ENCODE measurements at places on chromosomes 6 and 20.
A peak's percentile ranks its signal among the peaks of the same experiment; 100 is the strongest.

- no peak for DNase-seq
These were observed 11.4 kb upstream of the PDE10A start for GRCh38 chr6:165674155-165675029.

DNA sequence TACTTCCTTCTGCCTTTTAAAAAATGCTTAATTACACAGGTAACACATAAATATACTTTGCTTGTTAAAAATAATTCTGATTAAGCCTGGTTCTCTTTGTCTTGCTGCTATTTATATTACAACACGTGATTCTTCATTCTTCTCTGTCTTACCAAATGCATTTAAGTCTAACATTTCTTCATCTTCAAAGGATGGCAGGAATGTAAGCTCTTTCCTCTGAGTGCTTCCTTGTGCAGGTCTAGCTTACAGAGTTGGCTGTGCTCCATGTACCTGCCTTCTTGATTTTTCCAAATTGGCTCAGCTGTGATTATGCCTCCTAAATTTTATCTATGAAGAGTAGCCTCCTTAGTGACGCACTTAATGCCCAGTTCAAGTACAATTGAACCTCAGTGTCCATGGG, 44.4 kb downstream of the RNF144B start:
- no peak for DNase-seq

- DNase-seq = no peak
These were observed 348.8 kb downstream of the TFAP2B start for GRCh38 chr6:51167468-51167867.

DNA sequence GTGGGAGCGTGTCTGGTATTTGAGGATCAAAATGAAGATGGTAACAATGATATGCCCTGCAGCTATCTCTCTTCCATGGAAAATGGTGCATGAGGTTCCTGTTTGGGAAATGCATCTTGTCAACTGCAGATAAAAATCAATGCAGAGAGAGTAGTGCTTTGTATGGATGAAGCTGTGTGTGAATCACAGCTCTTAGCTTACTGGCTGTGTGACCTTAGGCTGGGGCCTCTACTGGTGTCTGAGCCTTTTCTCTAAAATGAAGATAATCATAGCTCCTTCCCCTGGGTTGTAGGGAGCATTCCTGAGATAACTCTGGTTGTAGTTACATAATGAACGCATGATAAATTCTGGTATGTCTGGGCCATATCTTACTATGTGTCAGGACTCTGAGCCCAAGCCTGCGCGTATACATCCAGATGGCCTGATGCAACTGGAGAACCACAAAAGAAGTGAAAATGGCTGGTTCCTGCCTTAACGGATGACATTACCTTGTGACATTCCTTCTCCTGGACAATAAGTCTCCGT, 19.6 kb downstream of the ANGPT4 start:
- no peak for DNase-seq

DNA sequence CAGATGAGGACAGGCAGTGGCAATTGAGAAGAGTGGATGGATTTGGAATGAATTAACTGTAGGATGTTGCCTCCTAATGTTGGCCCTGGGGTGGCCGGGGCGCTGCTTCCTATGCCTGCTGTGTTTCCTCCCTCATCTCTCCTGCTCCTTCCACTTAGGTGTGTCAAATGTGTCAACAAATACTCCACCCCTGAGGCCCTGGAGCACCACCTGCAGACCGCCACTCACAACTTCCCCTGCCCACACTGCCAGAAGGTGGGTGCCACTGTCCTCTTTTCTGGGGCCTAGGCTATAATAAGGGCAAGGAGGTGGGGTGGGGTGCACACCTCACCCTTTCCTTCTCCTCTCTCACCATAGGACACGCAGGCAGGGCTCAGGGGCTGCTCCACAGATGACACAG, 30.0 kb upstream of the CHMP4B start:
- DNase-seq = no peak

GRCh38 chr20:11429889-11430519, 487.7 kb upstream of the BTBD3 start:
- no peak for DNase-seq

GRCh38 chr20:35544436-35544835, 2.6 kb downstream of the ERGIC3 start:
- DNase-seq = no peak

- DNase-seq = no peak
These were observed 422.7 kb downstream of the CD83 start for GRCh38 chr6:14540276-14540675.

GRCh38 chr6:125363039-125363823, 61.5 kb upstream of the HDDC2 start:
- DNase-seq = peak; percentile 9

GRCh38 chr6:2111162-2111677, 134.2 kb downstream of the GMDS start:
- no peak for DNase-seq

GRCh38 chr20:4435671-4436455, 285.8 kb upstream of the PRND start:
- DNase-seq = no peak

GRCh38 chr6:76351275-76351674, 278.8 kb upstream of the IMPG1 start:
- DNase-seq = no peak

DNA sequence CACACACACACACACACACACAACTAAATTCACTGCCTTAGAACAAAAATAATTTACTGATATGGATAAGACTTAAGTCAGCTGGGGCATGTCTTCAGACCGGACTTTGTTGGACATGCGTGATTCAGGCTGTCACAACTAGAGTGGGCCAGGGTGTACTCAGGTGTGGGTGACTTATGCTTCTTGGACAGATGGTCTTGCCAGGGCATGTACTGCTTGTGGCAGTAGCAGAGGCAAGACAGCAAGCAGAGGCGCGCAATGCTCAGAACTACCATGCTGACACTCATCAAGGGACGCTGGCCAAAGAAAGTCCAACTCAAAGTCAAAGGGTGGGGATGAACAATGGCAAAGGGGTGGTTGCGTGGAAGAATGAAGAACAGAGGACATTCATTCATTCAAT, 437.5 kb downstream of the CBLN4 start:
- DNase-seq = no peak

DNA sequence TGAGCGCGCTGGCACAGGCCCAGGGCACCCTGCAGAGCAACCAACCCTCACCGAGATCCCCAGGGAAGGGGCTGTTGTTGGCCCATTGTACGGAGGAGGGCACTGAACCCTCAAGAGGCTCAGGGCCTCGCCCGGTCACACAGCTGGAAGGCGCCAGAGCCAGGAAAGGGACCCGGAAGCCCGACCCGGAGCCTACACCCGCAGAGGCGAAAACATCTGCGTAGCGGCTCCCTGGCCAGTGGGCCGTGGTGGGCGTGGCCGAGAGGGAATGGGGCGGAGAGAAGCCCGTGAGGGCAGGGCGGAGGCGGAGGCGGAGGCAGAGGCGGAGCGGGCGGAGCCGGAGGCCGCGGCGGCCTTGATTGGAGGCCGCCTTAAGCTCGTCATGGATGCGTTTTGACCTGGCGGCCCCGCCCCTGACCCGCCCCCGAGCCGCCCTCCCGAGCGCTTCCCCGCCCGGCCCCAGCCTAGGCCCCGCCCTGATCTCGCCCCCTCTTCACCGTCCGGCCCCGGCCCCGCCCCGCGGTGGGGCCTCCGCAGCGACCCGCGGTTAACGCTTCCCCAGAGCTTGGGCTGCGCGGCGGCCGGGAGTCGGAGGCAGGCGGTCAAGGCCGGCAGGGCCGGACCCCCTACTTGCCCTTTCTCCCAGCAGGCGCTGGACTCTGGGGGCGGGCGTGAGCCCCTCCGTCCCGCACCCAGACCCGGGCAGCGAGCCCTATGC, 2.1 kb upstream of the MRGBP start:
- peak; percentile 88 for DNase-seq

DNA sequence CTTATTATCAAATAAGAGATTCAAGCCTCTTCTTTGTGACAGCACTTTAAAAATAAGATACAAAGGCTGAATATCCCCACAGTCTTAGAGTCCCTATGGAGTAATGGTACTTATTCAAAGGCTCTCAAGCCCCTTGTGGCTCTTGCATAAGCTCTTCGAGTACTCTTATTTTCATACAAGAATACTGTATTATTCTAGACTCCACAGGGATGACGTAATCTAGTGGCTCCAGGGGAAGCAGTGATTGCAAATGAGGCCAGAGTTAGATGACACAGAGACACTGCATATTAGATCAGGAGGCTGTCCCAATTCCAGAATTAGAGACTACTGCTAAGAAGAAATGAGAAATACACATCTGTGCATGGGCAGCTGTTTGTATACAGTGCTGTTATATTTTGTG, 1195.9 kb upstream of the MAP3K7 start:
- no peak for DNase-seq

DNA sequence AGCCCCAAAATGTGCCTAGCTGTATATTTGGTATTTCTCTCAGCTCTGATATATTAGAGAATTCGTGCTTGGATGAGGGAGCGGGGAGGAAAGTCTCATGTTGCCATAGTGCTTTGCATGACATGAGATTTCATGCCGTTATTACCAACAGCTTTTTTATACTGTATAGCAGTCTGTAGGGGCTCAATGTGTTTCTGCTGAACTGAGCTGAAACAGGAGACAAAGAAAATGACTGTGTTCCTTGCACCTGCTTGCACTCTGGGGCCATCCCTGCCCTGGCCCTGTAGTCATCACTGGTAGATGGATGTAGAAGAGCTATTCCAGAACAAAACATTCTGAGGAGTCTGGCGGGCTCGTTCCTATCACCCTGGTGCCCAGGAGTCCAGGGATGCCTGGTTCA, 128.0 kb upstream of the SASH1 start:
- no peak for DNase-seq

DNA sequence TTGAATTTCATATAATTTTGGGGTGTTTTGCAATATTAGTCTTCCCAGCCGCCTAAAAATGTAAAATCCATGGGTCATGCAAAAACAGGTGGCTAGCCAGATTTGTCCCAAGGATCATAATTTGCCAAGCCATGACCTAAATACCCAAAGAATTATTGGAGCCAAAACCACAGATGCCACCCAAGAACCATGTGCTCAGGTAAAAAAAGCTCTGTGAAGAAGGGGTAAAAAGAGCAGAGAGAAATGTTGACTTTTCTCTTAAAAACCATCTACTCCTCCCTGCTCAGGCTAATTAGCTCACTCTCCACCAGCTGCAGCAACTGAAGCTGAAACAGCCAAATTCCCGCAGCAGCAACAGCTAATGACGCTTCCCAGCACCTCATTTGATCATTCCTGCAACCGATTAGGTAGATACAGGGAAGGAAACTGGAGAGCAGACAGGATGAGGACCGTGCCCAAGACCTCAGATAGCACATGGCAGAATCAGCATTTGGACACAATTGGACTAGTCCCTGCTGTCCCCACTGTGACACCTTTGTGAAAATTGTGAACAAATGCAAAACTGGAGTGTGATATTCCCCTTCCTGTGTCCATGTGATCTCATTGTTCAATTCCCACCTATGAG, 107.9 kb upstream of the NXT1 start:
- no peak for DNase-seq

DNA sequence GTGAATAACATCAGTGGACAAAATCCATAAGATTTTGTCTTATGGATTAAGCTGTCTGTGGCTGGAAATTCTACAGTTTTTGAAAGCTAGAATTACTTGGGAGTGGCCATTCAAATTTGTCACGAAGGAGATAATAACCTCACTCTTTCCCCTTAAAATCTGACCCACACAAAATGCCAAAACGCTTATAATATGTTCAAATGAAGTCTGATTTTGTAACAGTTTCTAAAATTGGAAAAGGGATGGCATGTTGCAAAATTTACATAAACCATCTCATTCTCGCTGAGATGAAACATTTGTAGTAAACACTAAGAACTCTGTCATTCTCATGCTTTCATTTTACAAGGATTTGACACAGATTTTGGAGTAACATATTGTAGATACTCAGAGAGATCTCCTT, 112.7 kb downstream of the GJA1 start:
- DNase-seq = no peak

DNA sequence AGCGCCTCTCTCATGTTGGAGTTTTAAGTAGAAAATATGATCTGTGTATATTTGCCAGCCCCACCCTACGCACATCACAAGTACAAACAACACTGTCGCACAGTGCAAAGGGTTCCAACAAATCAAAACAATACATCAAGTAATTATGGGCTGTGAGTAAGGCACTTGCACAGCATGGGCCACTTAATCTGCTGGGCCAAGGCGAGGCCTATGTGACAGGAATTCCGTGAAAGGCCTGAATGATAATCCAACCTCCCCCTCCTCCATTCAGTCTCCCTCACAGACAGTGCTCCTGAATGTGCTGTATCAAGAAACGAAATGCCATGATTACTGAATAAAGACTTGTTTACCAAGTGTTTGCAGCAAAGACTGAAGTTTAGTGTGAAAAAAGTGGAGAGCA, 130.1 kb upstream of the SLC2A12 start:
- DNase-seq = no peak

DNA sequence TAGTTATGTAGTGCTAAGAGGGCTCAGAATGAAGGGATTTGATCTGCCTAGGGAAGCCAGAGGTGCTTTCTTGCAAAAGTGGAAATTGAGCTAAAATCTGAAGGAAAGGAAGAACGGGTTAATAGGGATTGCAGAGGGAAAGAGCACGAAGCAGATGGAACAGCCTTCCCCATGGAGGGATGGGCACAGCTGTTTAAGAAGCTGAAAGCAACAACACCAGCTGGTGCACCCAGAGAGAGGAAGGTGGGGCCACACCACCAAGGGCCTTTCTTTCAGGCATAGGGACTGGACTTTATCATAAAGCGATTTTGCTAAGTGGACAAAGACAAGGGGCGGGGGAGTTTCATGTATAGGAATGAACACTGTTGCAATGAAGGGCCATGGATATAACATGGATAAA, 65.8 kb upstream of the SNRPB2 start:
- DNase-seq = peak; percentile 69

GRCh38 chr6:163083141-163083540, 331.4 kb upstream of the QKI start:
- DNase-seq = no peak

DNA sequence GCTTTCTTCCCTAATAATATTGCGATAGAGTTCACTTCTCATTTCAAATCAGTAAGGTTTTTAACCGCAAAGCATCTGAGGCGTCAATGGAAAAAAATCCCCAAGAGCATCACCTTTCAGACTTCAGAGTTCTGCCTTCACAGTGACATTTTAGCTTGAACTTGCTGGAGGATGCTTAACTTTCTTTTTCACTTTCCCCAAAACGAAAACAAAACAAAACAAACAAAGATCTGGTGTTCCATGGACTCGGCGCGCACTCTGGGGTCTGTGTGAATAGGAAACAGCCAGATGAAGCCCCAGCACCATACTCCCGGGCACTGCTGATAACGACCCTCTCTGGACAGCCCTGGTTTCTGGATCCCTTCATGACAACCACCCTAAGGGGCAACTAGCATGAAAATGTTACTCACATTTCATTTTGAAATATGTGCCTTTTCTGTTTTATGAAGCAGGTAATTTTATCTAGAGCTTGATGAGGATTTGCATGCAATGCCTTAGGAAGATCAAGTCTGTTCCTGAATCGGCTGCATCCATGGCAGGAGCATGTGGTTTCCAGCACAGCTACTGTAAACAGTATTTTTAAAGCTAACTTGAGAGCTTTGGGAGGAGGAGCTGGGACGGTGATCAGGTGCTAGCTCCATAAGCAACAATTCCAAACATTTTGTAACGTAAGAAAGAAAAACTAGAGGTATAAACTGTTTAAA, 44.5 kb downstream of the RAMACL start:
- no peak for DNase-seq

GRCh38 chr6:72579865-72580264, 42.0 kb upstream of the KCNQ5 start:
- DNase-seq = no peak

Measured in NCI-H446 treated with DMSO at 0.1 percent for 48 hours (cell line).